ENCODE measurements at places on chromosomes 11 and 22.

DNA sequence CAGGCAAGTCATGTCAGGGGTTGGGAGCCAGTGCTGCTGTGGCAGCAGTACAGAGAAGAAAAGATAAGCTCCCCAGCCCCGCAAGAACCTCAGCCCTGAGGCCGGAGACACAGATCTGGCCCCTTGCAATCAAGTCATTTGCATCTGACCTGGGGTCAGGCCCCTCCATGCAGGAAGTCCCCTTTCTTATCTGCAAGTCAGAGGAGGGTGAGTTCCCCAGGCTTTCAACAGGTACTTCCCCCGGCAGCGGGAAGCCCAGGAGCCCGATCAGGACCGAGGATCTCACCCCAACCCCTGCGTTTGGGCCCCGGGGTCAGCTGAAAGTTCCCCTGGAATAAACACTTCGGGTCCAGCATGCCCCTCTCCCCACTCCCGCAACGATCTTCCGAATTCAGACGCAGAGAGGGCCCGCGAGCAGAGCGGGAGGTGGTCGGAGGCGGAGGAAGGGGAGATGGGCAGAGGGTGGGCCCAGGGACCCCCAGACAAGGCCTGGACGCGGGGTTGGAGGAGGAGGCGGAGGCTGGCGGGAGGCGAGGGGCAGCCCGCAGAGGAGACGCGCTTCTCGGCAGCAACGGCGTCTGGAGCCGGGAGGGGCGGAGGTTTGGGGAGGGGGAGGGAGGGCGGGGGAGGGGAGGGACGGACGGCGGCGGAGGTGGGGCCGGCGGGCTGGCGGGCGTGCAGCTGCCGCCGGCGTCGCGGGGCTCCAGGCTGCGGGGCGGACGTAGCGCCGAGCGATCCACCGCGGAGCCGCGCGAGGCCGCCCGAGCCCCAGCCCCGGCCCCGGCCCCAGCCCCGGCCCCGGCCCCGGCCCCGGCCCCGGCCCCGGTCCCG, at the start of gene TSPAN18:
TSPAN18 (plus strand) TSS at position 680 of the 831 bp plus-strand sequence. CDS start 179,455 bp downstream, outside the sequence.
- no peak for DNase-seq

- DNase-seq, result no peak
Observed at GRCh38 chr11:810040-810567, 337 bp downstream of the RPLP2 start.

- no peak for DNase-seq
Observed at GRCh38 chr11:32884023-32884422, 8.6 kb upstream of the QSER1 start.

DNA sequence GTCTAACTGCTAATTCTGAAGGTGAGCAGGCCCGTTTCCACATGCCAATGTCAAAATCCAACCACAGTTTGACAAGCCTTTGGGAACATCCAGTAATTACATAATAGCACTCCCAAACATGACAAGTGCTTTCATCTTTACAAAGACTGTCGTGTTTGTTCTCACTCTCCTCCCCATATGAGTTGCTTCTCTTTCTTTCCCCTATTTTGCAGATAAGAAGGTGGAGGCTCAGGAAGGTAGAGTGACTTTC, 55.9 kb upstream of the CD44 start:
- no peak for DNase-seq

DNA sequence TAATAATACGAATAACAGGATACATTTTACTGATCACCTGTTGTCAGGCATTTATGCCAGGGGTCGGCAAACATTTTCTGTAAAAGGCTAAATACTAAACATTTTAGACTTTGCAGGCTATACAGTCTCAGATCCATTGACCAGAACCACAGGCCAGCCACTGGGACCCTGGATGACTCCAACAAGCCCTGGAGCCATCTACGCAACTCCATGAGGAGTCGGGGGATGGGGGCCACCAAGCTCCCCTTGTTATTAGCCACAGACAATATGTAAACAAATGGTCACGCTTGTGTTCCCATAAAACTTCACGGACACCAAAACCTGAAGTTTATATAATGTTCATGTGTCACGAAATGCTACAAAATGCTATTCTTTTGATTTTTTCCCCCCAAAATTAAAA, 54.4 kb upstream of the EMID1 start:
- DNase-seq, result no peak

DNA sequence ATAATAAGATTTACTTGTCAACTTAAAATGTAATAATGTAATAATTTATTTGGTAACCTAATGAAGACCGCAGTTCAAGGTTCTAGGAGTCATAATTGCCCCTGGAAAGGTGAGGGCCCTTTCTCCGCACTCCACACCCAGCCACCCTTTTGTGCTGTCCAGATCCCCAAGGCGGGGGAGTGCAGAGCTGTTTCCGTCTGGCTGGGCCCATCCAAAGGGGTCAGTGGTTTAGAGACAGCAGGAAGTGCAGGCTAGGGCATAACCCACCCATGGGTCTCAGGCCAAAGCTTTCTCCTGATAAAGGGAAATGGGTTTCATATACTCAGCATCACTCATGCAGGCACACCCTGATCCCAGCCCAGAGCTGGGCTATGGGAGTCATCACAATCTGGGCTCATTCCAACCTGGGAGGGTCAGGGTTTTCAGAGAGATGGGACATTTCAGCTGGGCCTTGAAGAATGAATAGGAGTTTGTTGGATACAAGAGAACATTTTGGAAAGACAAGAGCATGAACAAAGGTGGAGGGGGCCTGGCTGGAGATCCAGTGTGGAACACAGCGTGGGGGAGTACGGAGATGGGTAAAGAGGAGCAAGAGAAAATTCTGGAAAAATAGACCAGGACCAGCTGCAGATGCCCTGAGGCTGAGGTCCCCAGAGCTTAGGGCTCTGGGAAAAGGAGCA, 432.2 kb downstream of the TBC1D22A start:
- DNase-seq, result no peak

- DNase-seq, result no peak
Observed at GRCh38 chr22:47213571-47214230, 451.3 kb downstream of the TBC1D22A start.

DNA sequence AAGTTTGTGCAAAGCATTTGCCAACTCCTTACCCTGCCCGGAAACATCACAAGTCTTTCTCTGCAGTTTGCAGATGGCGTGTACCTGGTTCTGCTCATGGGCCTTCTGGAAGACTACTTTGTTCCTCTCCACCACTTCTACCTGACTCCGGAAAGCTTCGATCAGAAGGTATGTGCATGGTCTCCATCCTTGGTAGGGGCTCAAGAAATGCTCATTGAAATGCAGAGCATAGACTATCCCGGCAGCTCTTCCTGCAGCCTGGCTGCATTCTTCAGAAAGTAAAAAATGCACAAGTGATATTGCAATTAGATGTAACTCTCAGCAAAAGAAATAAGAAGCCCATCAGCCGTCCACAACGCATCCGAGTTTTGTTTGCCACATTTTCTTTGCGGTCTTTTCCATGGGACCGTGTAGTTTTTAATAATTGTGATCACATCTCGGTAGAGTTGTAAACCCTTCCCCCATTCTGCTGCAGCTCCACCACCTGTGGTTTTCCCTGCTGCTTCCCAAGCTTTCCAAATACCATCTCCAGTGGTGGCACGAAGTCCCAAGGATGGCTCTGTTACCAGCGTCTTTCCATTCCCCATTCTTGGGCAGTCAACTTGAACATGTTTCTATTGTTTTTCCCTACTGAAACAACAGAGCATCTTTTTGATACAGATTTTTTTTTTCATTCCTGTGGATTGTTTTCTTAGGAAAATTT, 22.7 kb upstream of the PARVG start:
- no peak for DNase-seq

- no peak for DNase-seq
Observed at GRCh38 chr11:67054836-67055523, 1.7 kb upstream of the RHOD start.

DNA sequence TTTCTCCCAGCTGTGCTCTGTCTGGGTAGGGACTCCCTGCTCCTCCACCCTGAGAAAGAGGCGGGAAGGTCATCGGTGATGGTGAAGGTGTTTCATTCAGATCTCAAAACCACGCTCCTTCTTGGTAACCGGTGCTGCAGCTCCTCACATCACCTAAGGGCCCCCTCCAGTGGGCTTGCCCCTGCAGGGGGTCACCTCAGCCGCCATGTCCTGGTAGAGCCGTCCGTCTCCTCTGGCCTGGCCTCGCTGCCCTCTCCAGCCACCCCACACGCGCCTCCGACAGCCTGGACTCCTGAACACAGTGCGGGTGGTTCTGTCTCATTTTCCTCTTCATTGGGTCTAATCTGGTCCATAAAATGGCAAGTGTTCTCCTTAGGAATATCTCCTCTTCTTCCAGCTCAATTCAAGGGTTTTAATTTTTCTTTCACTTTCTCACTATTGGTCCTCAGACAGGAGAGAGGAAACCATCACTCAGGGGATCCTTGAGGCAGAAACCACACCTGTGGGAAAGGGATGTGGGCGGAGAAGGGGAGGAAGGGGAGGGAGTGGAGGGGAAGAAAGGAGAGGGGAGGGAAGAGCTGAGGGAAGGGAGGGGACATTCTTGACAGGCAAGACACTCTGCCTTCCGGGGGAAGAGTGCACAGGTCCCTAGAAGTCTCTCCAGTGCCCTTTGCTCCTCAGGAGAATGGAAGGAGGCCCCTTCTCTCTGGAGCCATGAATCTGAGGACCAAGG, 1338.4 kb downstream of the TBC1D22A start:
- DNase-seq, result no peak

- no peak for DNase-seq
Observed at GRCh38 chr11:43868852-43869567, 11.6 kb upstream of the ALKBH3 start.

GRCh38 chr11:94111660-94112059, 17.0 kb upstream of the PANX1 start:
- no peak for DNase-seq

- no peak for DNase-seq
Observed at GRCh38 chr11:108340973-108341372, 118.1 kb downstream of the ATM start.

- DNase-seq, result no peak
Observed at GRCh38 chr11:59062602-59063529, 23.2 kb upstream of the GLYATL1B start.

DNA sequence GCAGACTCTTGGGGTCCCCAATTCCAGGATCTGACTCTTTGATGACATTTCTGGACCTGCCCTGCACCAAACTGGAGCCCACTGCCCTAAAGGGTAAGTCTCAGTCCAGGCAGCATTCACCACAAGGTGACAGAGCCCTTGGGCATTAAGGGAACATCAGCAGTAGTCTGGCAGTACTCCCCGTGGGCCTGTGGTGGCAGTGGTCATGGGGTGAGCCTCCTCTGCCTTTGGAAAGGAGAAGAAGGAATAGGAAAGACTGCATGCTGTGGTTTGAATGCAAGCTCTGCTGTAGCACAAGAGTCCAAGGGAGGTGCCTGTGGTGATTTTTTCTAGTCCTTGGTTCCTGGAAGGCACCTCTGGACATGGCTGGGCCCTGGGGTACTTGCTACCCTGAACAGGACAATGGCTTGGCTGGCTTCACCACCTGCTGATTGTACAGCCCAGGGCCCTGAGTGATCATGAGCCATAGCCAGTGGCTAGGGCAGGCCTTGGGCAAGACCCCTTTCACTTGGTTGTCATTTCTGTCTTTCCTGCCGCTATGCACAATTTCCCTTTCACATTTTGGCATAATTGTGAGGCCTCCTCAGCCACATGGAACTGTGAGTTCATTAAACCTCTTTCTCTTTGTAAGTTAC, 160.7 kb upstream of the GRIA4 start:
- DNase-seq, result no peak

- no peak for DNase-seq
Observed at GRCh38 chr22:20647586-20648305, 126.2 kb upstream of the SERPIND1 start.

DNA sequence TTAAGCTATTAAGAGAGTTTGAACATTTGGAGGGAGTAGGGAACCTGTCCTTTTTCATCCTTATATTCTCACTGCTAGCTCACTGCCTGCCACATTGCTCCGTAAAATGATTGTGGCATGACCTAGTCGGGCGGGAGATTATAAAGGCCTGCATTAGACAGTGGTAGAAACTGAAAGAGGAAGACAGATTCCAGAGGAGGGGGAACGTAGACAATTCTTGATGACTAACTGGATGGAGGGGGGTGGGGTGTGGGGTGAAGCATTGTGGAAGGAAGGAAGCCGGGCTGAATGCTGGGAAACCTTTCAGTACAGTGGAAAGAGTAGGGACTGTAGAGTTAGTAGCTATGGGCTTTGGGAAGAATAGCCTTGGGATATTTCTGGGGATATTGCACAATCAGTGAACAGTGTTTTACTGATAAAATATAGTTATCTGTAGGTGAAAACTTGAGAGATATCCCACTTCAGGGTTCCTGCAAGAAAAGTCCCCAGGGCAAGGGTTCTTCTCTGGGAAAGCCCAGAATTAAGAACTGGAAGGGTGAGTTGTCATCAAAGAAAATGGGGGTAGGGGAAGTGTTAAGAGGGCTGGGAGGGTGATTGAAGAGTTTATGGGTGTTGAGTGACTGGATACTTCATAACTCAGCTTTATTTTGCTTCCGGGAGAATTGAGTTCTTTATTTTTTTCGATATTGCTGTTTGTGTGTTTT, 2.1 kb downstream of the MED15 start:
- DNase-seq, result peak; percentile 59

DNA sequence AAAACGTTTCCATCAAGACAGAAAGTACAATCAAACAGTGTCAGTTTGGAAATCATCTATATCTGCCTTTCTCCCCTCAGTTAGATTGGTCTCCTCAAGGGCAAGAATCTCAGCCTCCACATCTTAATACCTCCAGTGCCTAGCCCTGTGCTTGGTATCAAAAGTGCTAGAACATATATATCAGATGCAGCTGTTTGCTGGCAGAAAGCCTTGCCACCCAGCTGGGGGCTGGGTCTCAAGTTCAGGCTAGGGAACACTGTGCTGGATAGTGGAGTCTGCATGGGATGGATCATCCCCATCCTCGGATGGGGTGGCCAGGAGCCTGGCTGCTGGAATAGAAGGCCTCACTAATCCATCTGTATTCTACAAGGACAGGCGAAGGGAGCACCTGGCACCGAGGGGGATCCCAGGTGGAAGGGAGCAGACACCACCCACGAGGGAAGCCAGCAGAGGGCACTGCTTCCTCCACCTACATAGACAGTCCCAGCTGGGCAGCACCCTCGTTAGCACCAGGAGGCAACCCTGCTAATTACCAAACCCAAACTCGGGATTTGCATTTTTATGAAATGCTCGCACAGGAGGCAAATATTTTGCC, 602.2 kb downstream of the BUD13 start:
- no peak for DNase-seq

DNA sequence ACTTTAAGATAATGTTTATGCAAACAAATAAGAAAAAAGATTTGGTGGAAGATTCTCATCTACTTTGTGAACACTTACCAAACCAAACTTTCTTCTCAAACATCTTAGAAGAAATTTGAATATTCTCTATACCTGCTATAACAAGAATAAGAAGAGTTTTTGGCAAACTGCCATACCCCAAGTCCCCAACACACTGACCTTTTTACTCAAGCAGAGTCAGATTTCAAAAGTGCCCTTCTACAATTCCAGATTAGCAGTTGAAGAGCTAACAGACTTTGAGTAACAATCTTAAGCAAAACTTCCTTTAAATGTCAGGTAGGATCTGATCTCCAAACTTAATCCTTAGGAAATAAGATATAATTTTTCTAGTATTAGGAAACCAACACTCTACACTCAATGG, 33.9 kb downstream of the TSG101 start:
- DNase-seq, result no peak

DNA sequence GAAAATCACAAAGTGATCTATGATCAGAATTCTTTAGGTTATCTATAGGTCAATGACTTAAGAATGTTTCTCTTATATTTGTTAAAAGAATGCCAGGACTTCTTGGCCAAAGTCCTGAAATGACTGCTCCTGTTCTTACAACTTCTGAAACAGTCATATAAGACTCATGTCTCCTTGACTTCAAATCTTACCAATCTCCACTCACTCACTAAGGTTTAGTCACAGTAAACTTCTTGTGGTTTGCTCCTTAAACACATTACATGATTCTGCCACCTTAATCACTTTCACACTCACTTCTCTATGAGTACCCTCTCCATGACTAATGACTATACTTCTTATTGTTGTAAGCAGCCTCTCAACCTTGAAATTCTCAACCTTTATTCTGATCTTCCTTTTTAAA, 648.7 kb upstream of the CCDC179 start:
- DNase-seq, result no peak

Data from SW 1271 (cell line).